ENCODE measurements at places on chromosomes 13 and 19. TPM values are rescaled to one million over a fixed set of nuclear protein-coding genes. Genes with fewer than 3 reads are reported as not detected.

- peak; percentile 65 for DNase-seq
These were observed 98.2 kb downstream of the OLFM4 start for GRCh38 chr13:53126841-53127245.

Gene SHISA7
- total RNA-seq = not detected

DNA sequence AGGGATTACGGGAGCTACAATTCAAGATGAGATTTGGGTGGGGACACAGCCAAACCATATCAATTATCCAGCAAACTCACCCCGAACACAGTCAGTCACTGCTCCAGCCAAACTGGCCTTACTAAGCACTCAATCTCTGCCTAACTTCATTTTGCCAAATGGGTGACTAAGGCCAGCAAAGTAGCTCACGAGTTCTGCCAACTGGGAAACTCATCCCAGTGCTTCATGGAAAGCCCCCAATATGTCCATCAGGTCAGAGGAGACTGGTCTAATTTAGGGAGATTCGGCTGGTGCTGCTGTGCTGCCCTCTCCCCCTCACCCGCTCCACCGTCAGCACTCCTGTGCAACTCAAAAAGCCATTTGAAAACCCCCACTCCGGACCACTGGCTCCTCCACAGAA lies 324.0 kb downstream of the FOXO1 start:
- no peak for DNase-seq

Gene HIPK4
- 0.28 TPM for total RNA-seq

DNA sequence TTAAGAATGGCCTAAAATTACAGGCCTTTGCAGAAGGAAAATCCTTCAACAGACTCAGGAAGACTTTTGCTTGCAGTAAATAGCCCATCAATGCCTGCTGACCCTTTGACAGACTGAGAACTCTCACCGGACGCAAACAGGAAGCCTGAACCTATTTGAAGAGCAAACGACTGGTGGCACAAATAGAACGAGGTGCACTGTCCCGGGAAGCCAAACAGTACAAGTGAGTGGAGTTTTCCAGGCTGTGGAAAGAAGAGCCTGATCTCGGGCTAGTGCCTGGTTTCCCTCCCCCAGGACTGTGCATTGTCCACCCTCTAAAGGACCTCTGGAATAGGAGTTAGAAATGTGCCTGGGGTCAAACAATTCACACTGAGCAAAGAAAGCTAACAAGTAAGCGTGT lies 165.5 kb downstream of the FGF14 start:
- DNase-seq = no peak

Gene SPACA4
- total RNA-seq = not detected

Gene SLC25A41
- not detected for total RNA-seq

Data from IMR-90 (cell line).